ENCODE measurements at places on chromosomes 16 and 17. TPM values are rescaled to one million over a fixed set of nuclear protein-coding genes. Genes with fewer than 3 reads are reported as not detected.

DNA sequence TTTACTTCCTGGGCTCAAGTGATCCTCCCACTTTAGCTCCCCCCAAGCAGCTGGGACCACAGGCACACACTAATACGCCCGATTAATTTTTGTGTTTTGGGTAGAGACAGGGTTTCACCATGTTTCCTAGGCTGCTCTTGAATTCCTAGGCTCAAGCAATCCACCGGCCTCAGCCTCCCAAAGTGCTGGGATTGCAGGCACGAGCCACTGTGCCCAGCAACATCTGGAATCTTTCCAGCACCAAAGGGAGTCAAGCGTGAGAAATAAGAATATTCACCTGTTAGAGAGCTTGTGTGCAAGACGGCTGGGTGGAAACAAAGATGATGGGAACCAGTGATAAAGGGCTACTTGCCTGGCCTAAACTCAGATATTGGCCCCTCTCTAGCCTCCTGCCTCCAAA is 14.2 kb upstream of the ALOX12B start:
- no peaks in the 10 kb centered on the region for H3K36me3 ChIP-seq
- H3K4me3 ChIP-seq = no peak overlapping the region
- H3K27me3 ChIP-seq = no peaks in the 10 kb centered on the region
- no peak for DNase-seq

The MVD gene
- total RNA-seq = 72.9 TPM

GRCh38 chr17:6092903-6093468 is 22.8 kb downstream of the WSCD1 start:
- H3K27me3 ChIP-seq = no peaks in the 10 kb centered on the region
- no peaks in the 10 kb centered on the region for H3K4me1 ChIP-seq
- no peak overlapping the region for H3K27ac ChIP-seq
- no peaks in the 10 kb centered on the region for H3K36me3 ChIP-seq
- H3K4me3 ChIP-seq = no peak overlapping the region

DNA sequence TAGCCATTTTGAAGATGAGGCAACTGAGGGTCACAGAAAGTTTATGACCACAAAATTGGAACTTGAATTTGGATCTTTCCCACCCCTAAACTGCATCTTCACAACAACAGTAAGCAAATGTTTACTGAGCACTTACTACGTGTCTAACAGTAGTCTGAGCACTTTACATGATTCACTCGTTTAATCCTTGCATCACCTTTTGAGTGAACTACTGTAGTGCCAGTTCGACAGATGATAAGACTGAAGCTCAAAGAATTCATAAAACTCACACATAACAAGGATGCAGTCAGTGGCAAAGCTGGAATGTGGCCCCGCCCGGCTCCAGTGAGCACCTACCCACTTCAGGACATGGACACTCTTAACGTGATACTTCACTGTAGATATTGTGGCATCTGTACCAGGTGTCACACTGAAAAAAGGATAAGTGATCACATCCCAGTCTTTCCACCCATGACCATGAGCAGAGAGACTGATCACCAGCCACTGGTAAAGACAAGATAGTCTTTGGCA is 36.0 kb upstream of the HLF start:
- no peaks in the 10 kb centered on the region for H3K4me1 ChIP-seq
- no peak for DNase-seq
- H3K36me3 ChIP-seq = no peaks in the 10 kb centered on the region
- no peak overlapping the region for H3K27ac ChIP-seq

- H3K27me3 ChIP-seq = no peaks in the 10 kb centered on the region
- no peak overlapping the region for H3K4me3 ChIP-seq
- H3K4me1 ChIP-seq = no peaks in the 10 kb centered on the region
These were observed 88.7 kb downstream of the BMERB1 start for GRCh38 chr16:15523092-15523541.

DNA sequence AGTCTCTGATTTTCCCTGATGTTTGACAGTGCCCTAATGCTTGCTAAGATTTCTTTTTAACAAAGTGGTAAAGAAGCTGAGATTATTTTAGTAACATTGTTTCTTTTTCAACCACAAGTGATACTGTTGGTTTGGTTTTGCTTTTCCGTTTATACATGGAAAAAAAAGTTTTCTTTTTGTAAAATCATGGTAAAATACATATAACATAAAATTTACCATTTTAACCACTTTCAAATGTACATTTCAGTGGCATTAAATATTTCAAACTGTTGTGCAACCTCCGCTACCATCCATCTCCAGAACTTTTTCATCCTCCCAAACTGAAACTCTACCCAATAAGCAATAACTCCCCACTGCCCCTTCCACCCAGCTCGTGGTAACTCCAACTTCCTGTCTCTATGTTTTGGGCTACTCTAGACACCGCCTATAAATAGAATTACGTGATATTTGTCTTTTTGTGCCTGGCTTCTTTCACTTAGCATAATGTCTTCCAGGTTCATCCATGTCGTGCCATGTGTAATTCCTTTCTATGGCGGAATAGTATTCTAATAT is 4.6 kb downstream of the CIITA start:
- DNase-seq = no peak
- H3K4me1 ChIP-seq = no peaks in the 10 kb centered on the region
- H3K27ac ChIP-seq = no peak overlapping the region
- no peaks in the 10 kb centered on the region for H3K27me3 ChIP-seq
- no peak overlapping the region for H3K4me3 ChIP-seq
- H3K36me3 ChIP-seq = no peaks in the 10 kb centered on the region

DNA sequence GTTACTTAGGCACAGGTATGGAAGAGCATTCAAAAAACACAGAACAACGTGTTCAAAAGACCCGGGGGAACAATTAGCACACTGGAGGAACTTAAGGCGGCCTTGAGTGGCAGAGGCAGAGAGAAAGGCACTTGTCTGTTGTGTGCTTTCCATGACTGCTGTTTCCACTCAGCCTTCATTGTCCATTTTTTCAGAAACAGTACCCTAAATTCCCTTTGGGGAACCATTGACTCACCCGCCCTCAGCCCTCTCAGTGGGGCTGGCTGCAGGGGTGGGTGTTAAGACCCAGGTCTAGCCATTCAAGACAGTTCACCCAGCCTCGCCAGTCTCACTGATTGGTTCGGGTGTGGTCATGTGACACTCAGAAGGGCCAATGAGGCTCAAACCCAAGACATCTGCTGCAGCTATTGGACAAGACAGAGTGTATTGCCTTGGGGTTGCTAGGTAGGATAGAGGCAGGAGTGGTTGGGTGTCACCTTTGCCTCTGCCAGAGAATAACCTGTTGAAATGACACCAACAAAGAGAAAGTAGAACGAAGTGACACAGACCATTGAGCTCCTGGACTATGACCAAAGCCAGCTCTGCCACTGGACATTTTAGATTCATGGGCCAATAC is 19.6 kb upstream of the CEP20 start:
- H3K4me3 ChIP-seq = no peak overlapping the region
- no peaks in the 10 kb centered on the region for H3K36me3 ChIP-seq
- no peak overlapping the region for H3K27ac ChIP-seq
- DNase-seq = no peak
- H3K4me1 ChIP-seq = no peaks in the 10 kb centered on the region

The NLRC5 gene
- 46.7 TPM for total RNA-seq

DNA sequence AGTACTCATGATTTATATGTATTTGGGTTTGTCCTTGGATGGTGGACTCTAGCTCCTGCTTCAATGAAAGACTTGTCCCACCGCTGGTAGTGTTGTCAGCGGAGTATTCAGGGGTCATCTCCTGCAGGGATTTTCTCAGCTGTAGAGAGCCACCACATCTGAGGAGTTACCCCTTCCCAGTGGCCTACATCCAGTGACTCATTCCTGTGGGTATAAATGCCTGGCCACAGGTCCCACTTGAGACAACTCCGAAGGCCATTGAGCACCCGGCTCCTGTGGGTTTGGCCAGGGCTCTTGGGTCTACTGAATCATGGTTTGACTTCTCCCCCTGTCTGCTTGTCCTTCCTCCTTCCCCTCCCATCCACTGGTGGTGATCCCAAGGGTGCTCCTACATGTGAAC is 34.6 kb upstream of the WSB1 start:
- peaks cover 10% of the 10 kb centered on the region for H3K4me1 ChIP-seq
- H3K27me3 ChIP-seq = no peaks in the 10 kb centered on the region
- H3K36me3 ChIP-seq = no peaks in the 10 kb centered on the region
- no peak overlapping the region for H3K27ac ChIP-seq
- no peak for DNase-seq
- no peak overlapping the region for H3K4me3 ChIP-seq

- H3K36me3 ChIP-seq = no peaks in the 10 kb centered on the region
- no peak overlapping the region for H3K4me3 ChIP-seq
- no peak for DNase-seq
- peaks cover 10% of the 10 kb centered on the region for H3K4me1 ChIP-seq
These were observed 1.6 kb upstream of the TBKBP1 start for GRCh38 chr17:47692137-47692894.

DNA sequence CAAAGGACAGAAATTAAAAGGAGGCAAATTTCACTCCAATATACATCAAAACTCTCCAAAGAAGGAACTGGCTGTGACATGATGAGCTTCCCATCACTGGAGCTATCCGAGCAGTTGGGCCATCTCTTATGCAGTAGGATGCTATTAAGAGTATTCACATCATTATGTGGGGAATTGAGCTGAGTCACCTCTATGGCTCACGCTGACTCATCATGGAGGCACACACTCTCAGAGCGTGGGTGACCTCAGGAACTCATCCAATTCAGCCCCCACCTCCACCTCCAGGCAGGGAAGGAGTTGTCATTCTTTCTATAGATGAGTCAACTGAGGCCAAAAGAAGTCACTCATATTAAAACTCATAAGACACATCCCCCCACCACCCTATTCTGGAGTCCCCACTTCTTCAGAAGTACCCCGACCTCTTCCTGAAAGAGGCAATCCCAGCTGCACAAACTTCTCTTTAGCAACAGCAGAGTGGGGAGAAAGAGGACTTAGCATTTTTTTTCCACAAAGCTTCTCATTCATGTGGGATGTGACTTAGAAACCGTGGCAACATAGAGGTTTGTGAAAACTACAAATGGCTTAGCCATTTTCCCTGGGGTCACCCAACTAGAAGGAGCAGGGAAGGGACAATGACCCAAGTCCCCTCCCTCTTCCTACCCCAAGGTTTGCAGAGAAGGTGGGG is 32.5 kb downstream of the ABCC12 start:
- H3K4me3 ChIP-seq = no peak overlapping the region
- no peaks in the 10 kb centered on the region for H3K27me3 ChIP-seq
- H3K27ac ChIP-seq = peak overlapping the region; percentile 32
- no peaks in the 10 kb centered on the region for H3K36me3 ChIP-seq

The ALG1 gene
- total RNA-seq = 27.2 TPM

DNA sequence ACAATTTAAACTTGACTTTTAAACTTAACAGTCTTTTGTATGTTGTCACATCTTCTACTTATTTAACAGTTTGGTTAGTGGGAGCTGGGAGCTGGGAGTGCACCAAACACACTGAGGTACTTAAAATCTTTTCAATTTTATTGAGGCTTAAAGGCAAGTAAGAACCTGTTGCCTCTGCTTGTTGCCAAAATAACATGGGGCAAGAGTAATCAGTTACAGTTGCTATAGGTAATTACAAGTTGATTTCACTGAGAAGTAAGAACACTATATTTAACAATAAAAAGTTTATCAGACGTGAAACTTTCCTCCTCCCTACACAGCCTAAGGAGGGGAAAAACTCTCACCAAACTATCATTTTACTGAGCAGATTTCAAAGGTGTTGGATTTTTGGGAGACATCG is 135.2 kb downstream of the FTO start:
- no peaks in the 10 kb centered on the region for H3K27me3 ChIP-seq
- no peaks in the 10 kb centered on the region for H3K4me1 ChIP-seq
- no peaks in the 10 kb centered on the region for H3K36me3 ChIP-seq

GRCh38 chr16:21659124-21659523 is 4.6 kb upstream of the OTOA start:
- no peak for DNase-seq
- H3K27ac ChIP-seq = no peak overlapping the region
- H3K36me3 ChIP-seq = no peaks in the 10 kb centered on the region
- no peaks in the 10 kb centered on the region for H3K27me3 ChIP-seq

GRCh38 chr17:77318491-77319210 is 177.9 kb downstream of the SEC14L1 start:
- DNase-seq = no peak
- no peak overlapping the region for H3K4me3 ChIP-seq
- H3K27ac ChIP-seq = peak overlapping the region; percentile 92
- no peaks in the 10 kb centered on the region for H3K36me3 ChIP-seq
- peaks cover 59% of the 10 kb centered on the region for H3K4me1 ChIP-seq
